Cerebellar nuclear complex (tissue), 1 donor: ENCODE measurements at places on chromosomes 6 and 20.

GRCh38 chr20:48689388-48689787 is 138.4 kb downstream of the PREX1 start:
- no peak for DNase-seq

- DNase-seq, result no peak
Observed at GRCh38 chr20:43981540-43981939, 66.9 kb downstream of the TOX2 start.

DNA sequence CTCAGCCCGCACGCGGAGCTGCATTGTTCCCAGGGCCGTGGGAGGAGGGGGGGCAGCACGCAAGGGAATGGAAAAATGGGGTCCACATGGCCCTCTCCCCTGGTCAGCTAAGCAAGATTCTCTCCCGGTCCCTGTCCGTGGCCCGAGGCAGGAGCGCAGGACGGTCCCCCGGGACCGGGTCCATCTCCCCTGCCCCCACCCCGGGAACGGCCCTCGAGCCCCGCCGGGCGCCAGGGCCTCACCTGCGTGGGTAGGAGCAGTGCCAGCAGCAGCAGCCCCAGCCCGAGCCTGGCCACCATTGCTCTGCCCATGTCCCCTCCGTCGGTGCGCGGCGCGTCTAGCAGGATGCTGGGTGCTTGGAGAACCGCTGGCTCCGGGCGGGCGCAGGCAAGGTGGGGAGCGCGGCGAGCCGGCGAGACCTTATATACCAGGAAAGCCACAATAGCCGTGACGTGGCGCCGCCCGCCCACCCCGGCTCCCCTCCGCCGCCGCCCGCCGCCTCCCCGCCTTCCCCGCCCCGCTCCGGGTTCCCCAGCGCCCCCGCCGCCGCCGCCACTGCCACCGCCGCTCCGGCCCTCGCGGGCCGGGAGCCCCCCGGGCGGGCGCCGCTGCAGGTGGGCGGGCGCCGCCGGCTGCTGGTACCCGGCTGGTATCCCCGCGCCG is at the start of gene CD24:
Gene CD24 (minus strand): TSS at position 394 of the 663 bp plus-strand sequence. CDS start 83 bp downstream, at position 311.
- DNase-seq, result no peak

- no peak for DNase-seq
Observed at GRCh38 chr6:97771372-97771771, 488.4 kb upstream of the MMS22L start.

GRCh38 chr20:44154521-44155001 is 32.4 kb downstream of the JPH2 start:
- no peak for DNase-seq

GRCh38 chr6:148720406-148720805 is 26.4 kb upstream of the UST start:
- no peak for DNase-seq

DNA sequence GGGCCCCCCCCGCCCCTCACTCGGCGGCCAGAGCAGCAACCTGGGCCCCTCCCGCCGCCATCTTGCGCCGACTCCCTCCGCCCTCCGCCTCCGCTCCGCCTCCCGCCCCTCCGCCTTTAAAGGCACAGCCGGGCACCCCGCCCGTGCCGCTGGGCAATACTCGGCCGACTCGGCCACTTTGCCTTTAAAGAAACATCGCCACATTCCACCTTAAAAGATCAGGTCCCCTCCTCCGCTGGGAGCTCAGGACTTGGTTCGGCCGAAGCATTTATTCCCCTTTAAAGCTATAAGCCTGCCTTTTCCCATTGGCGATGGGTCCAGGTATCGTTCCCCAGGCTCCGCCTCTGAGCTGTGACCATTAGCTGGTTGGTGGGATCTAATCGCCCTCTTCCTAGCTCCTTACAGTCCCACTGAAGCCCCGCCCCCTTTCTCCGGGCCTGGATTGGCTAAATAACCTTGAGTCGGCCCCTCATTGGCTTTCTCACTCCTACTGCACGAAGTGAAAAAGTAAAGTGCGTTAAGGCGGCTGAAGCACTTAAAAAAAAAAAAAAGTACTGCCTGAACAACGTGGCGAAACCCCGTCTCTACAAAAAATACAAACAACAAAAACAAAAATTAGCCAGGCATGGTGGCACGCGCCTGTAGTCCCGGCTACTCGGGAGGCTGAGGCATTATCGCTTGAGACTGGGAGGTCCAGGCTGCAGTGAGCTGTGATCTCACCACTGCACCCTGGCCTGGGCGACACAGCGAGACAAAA is at the start of gene ZBTB22:
Gene ZBTB22 (minus strand): TSS at position 76 of the 757 bp plus-strand sequence. CDS start 828 bp downstream, outside the sequence.
- peak; percentile 96 for DNase-seq

DNA sequence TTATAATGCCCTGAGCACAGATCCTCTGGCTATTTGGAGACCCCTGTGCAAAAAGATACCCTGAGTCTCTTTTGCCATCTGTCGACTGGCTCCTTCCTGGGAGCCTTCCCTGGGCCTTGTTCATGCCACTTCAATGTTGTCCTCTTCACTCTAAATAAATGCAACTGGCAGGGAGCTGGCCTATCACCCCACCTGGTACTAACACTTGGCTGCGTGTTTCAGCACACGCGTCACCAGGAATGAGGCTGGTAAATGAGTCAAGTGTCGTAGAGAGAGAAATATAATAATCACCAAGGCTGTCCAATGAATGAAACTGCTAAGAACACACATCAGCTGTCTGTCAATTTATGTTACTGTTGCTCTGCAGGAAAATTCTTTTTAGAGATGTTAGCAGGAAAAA is 374.6 kb upstream of the JARID2 start:
- DNase-seq, result peak; percentile 86

DNA sequence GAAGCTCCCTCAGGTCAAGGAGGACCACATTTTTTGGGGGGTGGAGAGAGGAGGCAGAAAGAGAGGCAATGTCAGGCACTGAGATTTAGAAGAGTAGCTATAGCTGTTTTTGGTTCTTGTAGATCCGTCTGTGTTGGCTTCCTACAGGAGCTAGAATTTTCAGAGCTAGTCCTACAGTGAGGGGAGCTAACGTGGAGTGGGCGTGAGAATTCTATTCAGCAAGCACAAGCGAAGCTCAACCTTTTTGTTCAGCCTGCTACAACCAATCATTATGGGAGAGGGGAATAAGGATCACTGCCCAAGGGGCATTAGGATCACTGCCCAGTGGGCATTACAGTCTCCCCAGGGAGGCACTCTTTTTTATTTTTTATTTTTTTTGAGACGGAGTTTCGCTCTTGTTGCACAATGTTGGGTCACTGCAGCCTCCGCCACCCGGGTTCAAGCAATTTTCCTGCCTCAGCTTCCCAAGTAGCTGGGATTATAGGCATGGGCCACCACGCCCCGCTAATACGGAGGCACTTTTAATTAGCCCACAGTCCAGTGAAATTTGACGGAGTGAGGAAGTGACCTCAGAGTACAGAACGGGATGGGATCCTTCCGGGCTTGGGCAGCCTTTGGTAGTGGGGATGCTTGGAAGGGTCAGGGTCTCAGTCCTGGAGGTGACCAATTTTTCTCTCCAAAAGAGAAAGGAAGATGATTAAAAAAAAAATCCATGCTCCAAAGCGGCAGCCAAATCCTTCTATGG is 1.1 kb upstream of the PANK2 start:
- DNase-seq, result no peak

GRCh38 chr6:35360349-35361138 is 18.2 kb downstream of the PPARD start:
- DNase-seq, result peak; percentile 9

- DNase-seq, result no peak
Observed at GRCh38 chr20:64063389-64064144, 569 bp downstream of the TCEA2 start.

- DNase-seq, result no peak
Observed at GRCh38 chr20:63657260-63657936, 714 bp upstream of the RTEL1 start.

- DNase-seq, result no peak
Observed at GRCh38 chr20:479487-479886, 17.2 kb upstream of the TBC1D20 start.

GRCh38 chr6:56742122-56742791 is 99.6 kb upstream of the DST start:
- no peak for DNase-seq

GRCh38 chr6:13116155-13116554 is 212.2 kb downstream of the TBC1D7 start:
- DNase-seq, result no peak

DNA sequence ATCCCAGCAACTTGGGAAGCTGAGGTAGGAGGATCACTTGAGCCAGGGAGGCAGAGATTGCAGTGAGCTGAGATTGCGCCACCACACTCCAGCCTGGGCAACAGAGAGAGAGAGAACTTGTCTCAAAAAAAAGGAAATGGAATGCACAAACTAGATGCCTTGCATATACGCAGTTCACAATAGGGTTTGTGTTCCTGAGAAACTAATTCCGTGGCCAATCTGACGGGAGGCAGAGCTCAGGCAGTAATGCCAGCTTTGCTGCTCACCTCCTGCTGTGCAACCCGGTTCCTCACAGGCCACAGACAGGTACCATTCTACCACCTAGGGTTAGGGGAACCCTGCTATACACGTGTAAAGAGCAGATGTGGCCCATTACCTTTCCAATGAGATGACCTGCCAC is 1.4 kb downstream of the CDK5RAP1 start:
- DNase-seq, result no peak

DNA sequence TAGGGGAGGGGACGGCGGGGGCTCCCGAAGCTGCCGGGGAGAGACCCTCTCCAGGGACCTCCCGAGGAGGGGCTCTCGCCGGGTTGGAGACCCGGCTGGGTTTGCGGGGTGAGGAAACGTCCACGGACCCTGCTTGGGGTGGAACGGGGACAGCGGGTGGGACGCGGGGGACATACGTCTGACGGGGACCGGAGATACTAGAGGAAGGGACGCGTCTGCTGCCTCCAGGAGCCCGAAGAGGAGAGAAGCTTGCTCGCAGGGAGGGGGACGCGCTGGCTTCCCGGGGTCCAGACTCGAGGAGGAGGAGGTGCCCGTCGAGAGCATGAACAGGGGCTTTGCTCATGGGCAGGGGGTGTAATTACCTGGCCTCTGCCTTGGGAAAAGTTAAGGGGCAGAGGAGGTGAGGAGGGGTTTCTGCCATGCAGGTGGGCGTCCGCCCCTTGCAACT is 593 bp downstream of the DNMT3B start:
- DNase-seq, result no peak

- DNase-seq, result no peak
Observed at GRCh38 chr20:12171923-12172524, 254.3 kb downstream of the BTBD3 start.

GRCh38 chr6:131555992-131556391 is 17.0 kb upstream of the ARG1 start:
- DNase-seq, result no peak

DNA sequence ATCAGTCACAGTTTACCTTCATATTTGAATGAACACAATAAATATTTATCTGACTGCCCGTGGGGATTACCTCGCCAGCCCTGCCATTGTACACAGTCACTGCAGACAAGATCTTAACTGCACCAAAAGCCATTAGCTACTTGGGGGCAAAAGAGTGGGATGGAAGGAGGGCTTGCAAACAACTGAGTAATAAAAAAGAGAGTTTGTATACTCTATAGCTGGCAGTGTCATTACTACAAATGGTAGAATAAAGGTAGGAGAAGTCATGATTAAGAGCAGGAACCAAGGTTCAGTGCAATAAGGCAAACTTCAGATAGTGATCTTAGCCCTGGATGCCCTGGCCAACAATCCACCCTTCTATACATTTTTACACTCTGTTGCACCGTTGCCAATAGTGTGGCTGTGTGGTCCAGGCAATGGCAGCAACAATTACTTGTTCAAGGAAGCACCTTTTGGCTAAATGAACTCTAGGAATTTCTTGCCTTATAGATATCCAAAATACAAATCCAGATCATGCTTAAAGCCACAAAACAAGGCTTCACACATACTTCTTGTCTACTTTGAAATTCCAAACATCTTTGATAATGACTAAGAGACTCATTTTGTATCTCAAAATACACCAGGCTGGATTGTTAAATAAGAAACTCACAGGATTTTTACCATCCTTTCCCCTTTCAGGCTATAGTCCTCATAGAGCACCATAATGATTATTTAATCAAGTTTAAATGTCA is 955.4 kb upstream of the ADGRB3 start:
- no peak for DNase-seq

DNA sequence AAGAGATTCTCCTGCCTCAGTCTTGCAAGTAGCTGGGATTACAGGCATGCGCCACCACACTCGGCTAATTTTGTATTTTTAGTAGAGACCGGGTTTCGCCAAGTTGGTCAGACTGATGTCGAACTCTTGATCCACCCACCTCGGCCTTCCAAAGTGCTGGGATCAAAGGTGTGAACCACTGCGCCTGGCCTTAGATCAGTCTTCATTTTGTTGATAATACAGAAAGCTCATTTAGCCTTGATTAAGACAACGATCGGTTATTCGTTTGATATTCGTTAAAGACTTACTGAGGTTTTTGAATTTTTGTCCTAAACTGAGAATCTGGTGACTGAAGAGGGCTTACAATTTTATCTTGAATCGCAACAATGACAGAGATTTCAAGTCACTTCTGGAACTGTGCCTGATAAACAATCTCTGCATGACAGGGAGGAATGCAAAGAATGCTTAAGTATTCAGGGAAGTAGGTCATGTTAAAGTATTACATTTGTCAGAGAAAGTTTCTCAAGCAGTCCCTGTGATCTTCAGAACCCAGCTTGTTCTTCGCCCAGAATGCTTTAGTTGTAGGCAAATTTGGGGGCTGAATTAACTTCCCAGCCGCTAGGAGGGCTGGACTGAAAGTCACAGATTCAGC is 14.8 kb downstream of the AKAP12 start:
- DNase-seq, result no peak

DNA sequence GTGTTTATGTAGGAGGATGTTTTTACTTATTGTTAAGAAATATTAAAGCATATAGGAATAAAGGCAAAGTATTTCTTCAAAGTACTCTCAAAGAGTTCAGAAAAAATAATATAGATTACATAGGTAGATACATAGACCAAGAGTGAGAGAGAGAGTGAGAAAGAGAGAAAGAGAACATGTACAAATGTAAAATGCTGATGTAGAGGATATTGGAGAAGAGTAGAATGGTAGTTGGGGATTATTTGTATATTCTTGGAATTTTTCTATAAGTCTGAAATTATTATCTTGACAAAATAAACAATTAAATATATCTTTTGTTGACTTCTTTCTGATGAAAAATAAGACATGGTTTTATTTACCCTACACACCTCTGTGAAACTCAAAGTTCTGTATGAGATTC is 29.2 kb downstream of the C6orf141 start:
- no peak for DNase-seq

GRCh38 chr6:101608703-101609102 is 215.2 kb downstream of the GRIK2 start:
- no peak for DNase-seq

DNA sequence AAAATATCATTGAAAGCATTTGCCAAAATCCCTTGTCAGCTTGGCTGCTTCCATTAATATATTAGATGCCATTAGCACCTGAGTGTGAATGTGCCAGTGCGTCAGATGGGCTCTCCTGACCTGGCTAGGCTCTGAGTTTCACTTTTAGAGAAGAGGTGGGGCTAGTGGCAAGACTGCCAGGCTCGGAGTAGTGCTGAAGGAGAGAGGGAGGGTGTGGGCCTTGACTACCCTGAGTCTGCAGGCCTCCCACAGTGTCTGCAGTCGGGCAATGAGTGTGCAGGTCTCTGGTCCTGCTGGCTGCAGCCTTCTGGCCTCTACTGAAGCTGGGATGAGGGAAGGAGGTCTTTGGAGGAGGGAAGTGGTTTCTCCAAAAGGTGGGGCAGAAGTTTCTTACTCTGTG is 34.6 kb upstream of the PNPLA1 start:
- no peak for DNase-seq

- no peak for DNase-seq
Observed at GRCh38 chr6:20541382-20541781, 7.1 kb downstream of the CDKAL1 start.
